ENCODE measurements at places on chromosomes 1 and 21.

DNA sequence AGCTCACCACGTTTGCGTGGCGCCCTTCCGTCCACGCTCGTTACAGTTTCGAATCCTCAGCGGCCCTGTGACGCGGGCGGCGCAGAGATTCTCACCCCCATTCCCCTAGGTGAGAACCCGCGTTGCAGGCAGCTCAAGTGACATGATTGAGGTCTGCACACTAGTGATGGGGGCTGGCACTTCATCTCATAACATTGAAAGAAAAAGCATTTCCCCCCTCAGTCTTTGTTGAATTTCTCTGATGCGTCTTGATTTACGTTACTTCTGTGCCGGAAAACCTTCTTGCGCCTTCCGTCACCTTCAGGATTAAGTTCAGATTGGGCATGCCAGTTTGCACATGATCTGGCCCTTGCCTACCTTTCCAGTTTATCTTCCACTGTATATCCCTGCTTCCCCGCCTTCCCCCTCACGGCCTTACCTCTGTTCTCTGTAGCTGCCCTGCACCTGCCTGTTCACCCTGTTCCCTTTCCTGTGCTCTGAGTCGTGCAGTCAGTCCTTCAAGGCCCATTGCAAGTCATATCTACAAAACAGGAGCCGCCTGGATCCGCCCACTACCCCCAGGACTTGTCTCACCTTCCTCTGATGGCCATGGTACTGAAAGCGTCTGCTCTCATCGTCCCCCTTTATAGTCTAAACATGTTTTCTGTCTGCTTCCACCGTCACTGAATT, 1.1 kb downstream of the CTPS1 start:
- peak; percentile 74 for DNase-seq

GRCh38 chr1:39098546-39099250, 72.5 kb downstream of the NDUFS5 start:
- peak; percentile 89 for DNase-seq

GRCh38 chr1:233261695-233262094, 33.8 kb downstream of the PCNX2 start:
- no peak for DNase-seq

DNA sequence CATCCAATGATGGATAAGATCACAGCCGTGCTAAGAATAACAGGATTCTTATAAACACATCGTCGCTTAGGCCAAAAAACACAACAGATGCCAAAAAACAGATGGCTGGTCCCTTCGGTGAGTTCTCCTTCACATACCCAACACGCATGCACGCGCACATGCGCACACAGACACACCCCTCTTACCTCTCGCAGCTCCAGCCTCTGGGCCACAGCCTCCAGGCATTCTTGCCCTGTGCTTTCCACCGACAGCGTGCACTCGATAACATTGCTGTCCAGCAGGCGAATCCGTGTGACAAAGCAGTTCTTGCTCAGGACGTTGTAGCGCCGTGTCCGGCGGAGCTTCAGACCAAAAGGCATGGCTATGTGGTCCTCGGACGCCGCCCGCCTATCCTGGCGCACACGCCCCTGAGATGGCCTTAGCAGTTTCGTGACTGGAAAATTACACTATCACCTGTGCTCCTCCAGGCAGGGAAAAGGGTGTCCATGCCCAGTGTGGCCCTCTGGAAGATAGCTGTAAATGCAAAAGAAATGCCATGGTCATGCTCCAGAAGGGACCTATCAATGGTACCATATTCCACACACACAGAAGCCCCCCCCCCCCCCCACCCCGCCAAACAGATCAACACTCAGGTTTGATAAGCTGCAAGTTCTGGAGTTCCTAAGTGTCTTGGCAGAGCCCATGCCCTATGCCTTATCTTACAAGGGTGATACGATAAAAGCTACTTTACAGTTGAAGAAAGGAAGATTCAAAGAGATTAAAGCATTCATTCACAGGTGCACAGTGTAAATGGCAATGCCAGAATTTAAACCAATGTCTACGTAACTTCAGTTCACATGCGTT, 86.7 kb downstream of the PTPN14 start:
- DNase-seq, result no peak

DNA sequence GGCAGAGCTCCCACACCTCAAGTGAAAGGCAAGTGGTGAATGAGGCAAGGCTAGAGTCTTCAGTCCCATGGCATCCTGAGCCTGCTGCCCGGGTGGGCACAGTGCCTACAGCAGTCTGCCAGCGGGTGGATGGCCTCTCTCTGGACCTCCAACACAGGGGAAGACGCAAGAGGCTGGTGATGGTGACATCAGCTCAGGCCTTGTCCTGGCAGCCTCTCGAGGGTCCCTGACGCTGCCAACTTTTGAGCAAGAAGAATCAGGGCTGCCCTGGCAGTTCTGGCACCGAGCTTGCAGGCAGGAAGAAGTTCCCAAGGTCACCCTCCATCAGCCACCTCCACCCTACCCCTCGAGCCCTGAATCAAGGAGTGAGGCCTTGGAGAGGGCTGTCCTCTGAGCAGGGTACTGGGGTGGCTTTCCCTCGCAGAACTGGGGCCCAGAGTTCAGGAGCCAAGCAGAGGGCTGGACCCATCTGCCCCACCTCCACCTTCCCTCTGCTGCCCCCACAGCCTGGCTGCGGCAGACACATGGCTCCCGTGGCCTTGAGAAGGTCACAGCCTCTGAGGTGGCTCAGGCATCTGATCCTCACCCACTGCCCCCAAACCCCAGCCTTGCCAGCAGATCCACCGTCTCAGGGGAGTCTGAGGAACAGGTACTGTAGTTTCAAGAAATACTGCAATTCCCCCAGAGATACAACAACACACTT, 5.8 kb downstream of the RAP1GAP start:
- DNase-seq, result no peak

DNA sequence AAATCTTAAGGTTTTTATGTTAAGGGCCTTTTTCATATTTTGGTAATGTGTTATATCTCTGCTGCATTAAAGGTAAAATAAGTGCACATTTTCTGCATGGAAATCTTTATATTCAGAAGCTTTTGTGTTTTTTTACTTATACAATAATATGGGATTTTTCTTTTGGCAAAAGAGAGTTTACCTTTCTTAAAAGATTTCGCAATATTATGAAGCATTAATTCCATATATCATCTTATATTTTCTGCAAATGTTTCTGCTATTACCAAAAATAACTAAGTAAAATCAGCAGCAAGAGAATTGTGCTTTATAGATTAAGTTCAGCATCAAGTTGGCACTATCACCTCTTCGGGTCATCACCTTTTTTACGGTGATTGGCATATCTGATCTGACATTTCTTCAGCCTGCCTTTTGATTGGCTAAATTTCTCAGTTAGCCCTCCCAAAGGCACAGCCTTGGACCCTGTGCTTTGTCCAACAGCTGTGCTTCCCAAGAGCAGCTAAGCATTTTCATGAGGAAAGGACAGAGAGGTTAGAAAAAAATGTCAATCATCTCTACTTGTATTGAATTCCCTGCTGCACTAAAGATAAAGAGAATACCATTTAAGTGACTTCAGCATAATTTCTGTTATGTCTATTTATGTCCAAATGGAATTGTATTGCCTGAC, 767.1 kb upstream of the PRMT6 start:
- no peak for DNase-seq

- DNase-seq, result no peak
These were observed 176.4 kb downstream of the ZNF281 start for GRCh38 chr1:200233393-200233792.

- no peak for DNase-seq
These were observed 78.1 kb downstream of the DDR2 start for GRCh38 chr1:162710345-162710744.
